ENCODE measurements at places on chromosomes 16 and 17. TPM values are rescaled to one million over a fixed set of nuclear protein-coding genes. Genes with fewer than 3 reads are reported as not detected.

DNA sequence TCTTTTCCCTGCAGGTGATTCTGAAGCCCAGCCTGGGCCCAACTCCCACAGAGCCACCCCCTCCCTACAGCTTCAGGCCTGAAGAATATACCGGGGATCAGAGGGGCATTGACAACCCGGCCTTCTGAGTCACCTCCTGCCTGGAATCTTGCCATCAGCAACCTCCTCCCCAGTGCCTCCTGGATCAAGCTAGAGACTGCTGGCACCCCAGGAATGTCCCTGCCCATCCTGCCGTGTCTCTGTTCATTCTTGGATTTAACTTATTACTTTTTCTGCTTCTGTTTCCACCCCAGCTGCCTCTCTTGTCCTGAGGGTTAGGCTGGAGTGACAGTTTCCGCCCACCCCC is 4.9 kb downstream of the TMEM92 start:
- DNase-seq: no peak

DNA sequence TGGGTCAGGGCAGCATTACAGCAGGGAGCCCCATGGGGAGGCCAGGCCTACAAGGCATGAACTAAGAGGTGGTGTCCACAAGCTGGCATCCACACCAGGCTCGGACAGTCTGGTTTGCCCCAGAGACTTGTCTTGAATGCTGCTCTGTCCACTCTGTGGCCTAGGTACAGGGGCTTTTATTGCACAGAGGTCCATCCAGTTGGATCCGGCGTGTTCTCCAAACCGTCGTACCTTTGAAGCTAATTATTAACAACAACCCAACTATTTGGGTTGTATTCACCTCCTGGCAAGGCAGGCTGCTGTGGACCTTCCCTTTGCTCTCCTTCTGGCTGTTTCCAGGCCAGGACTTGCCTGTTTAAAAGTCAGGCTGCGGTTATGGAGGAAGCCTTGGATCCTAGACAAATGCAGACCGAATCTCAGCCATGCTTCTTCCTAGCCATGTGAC is 123.4 kb downstream of the CLEC16A start:
- no peak for DNase-seq

DNA sequence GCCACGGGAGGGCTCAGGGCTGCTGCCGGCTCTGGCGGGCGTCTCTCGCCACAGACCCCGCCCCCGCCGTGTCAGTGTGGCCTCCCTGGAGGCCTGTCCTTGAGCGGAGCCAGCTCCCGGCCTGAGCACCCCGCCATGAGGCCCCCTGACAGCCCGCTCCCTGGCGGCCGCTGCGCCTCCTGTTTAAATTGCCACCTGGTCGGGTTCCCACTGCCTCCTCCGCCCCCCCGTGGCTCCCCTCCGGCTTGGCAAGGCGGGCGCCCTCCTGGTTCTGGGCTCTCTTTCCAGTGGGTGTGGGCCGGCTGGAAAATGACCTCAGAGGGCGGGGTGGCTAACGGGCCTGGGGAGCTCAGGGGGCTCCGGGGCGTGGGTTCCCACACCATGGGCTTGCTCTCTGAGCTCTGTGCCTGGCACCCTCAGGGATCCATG is 42.1 kb upstream of the SSTR5 start:
- no peak for DNase-seq

- DNase-seq: no peak
Measured at GRCh38 chr17:67489273-67489672, 112.2 kb downstream of the PITPNC1 start.

DNA sequence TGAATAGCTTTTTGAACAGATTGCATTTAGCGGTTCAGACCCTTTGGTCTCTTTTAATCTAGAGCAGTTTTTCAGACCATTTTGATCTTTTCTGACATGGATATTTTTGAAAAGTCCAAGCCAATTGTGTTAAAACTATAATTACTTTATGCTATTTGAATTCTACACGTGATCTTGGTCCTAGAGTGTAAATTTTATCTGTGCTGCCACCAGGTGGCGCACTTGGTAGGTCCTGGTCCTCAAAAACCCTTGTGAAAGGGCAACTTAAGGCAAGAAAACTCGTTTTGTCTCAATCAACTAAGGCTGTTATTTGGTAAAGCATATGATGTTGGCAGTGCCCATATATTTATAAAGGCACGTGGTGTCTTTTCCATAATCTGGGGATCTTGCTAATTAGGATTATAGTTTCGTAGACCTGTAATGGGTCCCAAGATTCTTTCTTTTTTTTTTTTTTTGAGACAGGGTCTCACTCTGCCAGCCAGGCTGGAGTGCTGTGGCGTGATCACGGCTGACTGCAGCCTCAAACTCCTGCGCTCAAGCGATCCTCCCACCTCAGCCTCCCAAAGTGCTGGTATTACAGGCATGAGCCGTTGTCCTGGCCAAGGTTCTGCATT is 43.9 kb upstream of the TEX2 start:
- DNase-seq: no peak

DNA sequence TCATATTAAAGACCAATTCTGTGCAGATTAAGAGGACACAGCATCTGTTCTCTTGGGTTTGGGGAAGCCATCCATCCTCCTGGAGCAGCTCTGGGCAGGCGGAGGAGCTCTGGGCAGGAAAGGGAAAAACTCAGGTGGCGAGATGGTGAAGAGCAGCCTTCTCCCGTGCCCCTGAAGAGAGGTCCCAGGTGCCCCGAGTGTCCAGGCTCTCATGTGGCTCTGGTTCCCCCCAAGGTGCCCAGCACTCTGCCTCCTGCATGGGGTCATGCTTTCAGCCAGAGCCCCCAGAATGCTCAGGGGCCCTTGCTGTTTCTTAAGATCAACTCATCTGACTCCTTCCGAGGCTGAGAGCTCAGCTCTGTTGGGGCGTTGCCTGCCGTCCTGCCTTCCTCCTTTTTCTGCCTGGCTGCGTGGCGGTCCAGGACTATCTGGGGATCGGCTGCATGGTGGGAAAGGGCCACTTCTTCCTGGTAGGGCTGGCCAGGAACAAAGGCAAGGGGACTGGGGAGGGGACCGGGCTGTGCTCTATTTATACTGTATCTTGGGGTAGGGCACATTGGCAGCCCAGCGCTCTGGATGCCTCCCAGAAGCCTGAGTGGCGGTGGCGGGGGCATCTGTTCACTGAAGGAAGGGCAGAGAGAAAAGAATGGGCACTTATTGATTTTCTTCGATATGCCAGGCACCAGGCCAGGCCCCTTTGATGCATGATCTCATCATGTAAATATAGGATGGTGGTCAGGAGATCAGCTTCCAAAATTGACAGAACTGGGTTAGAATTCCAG is 103.2 kb upstream of the SDK2 start:
- no peak for DNase-seq

GRCh38 chr17:17029938-17030337 is 12.3 kb upstream of the MPRIP start:
- DNase-seq: no peak

- DNase-seq: no peak
Measured at GRCh38 chr17:46873941-46874645, 22.7 kb downstream of the WNT9B start.

GRCh38 chr16:30096862-30097563 is 1.0 kb upstream of the YPEL3 start:
- no peak for DNase-seq

- DNase-seq: no peak
Measured at GRCh38 chr17:56319531-56319930, 166.3 kb downstream of the ANKFN1 start.

GRCh38 chr17:21419299-21420239 is 43.4 kb downstream of the KCNJ12 start:
- DNase-seq: no peak

- DNase-seq: no peak
Measured at GRCh38 chr16:27313422-27314160, at the start of gene IL4R. IL4R (plus strand) TSS chr16:27313974; CDS start chr16:27340204, 26,230 bp downstream.

DNA sequence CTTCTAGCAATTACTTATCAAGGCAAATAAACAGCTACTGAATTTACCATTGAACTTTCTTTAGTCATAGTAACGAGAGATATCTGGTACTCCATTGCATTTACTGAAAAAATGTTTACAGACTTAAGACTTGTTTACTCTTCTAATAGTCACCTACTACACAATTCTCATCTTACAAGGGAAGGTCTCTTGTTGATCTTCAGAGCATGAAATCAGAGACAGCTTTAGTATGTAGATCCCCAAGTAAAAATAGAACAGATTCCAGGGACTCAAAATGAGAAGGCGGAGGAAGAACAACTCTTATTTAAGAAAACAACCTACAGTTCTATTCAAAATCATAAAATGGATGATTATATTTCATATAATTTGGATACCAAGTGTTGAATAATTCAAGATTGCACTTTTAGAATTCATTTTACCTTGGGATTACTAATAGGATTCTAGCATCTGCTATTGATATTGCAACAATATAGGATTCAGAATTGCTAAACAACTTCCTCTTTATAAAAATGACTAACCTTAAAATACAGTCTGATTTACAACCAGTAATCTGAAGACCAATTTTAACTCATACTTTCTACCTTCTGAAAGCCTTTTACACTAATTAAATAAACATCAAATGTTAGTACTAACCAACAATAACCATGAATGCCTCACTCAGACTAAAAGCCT is 20.8 kb downstream of the UBE2G1 start:
- DNase-seq: no peak

DNA sequence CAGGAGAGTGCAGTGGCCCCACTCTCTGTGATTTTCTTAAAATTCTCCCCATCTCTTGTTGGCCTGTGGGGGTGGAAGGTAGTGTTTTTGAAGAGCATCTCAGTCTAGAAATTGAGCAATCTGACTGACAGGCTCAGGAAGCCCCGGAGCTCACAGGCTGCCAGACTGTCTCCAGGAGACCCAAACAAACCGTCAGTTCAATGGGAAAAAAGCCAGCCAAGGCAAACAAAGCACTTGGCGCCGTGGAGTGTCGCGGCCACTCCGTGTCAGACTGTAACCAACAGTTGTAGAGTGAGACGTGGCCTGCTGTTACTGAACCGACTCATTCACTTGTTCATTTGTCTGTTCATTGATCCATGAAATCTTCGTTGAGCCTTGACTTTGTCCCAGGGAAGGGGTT is 33.7 kb downstream of the RGS9 start:
- DNase-seq: no peak

DNA sequence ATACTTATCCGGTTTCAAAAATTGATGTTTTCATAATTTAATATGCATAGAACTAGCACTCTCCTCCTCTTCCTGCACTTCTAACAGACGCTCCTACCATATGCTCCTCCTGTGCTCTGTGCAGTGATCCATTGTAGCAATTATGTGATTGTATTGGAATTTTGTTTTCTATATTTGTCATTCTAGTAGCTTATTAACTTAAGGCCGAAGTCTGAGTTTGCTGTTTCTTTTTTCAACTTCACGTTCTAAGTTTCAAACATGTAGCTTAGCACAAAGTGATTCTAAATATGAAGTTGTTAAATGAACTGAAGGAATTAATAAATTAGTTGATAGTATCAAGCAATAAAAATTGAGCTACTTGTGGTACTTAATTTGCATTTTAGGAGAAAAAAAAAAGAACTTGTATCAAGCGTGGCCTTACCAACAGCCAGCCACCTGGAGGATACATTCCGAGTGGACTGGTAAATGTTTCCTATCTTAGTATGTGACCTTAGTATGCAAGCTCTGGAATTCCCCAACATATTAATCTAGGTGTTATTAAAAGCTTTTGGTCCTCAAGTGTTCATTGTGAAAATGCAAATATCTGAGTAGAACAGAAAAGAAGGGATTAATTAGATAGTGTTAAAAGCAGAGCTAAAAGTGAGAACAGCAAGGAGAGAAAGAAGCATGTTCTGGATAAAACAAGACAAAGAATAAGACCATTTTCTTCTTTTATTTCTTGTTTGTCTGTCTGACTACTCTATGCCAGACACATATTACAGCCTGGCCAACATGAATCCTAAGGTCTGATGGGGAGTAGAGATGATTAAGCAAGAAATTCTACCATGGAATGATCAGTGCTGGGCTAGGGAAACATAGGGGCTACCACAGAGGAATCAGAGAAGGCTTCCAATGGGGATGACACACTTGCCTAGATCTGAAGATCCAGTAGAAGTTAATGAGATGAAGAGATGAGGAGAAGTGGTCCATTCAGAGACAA is 290.4 kb upstream of the MON1B start:
- DNase-seq: no peak

- DNase-seq: no peak
Measured at GRCh38 chr17:53721101-53721500, 101.6 kb upstream of the KIF2B start.

DNA sequence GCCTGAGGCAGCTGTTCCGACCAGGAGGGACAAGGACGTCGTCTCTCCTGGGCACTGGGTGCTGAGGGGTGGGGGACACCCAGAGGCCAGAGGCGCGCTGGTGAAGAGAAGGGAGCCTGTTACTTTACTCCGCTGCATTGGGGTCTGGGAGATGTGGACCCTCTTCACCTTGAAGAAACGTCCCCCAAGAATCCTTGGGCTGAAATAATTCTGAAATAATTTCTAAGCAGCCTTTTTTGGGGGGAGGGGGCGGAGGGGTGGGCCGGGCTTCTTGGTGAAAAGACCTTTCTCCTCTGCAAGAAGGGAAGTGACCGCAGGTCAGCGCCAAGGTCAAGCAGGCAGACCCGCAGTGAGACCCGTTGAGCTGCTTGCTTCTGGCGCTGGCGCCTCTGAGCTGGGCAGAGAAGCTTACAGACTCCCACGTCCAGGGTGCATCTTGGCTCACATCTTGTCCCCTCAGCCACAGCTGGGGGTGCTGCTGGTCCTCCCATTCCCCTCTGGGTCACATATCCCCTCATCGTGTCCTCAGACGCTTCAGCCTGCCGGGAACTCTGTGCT is 1.1 kb downstream of the SYT17 start:
- no peak for DNase-seq

GRCh38 chr16:26396511-26397235 is 670.1 kb upstream of the C16orf82 start:
- DNase-seq: peak; percentile 3

DNA sequence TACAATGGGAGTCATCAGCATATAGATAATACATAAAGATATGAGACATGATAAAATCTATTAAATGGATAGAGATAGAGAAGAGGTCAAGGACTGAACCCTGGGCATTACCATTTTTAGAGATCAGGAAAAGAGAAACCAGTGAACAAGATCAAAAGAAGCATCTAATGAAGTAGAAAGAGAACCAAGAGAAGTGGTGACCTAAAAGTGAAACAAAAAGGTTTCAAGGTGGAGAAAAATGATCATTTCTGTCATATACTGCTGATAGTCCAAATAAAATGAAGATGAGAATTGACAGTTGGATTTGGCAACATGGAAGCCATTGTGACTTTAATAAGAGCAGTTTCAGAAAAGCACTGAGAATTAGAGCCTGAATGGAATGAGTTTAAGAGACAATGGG is 165.1 kb downstream of the PPM1E start:
- DNase-seq: no peak

SLC52A1 gene
- 0.47 TPM for polyA plus RNA-seq

HIGD1B gene
- polyA plus RNA-seq: 1.1 TPM

LITAFD gene
- polyA plus RNA-seq: not detected

ADAM11 gene
- polyA plus RNA-seq: 3.2 TPM

SSTR5 gene
- 0.13 TPM for polyA plus RNA-seq

TERB1 gene
- not detected for polyA plus RNA-seq

CHMP1A gene
- 83.1 TPM for polyA plus RNA-seq

TMC7 gene
- 2.2 TPM for polyA plus RNA-seq

IST1 gene
- 255 TPM for polyA plus RNA-seq

HIRIP3 gene
- polyA plus RNA-seq: 16.4 TPM

NPIPA3 gene
- polyA plus RNA-seq: 19.0 TPM

IGFALS gene
- polyA plus RNA-seq: 2.1 TPM

ACSM5 gene
- 5.0 TPM for polyA plus RNA-seq

KRT32 gene
- not detected for polyA plus RNA-seq

SLC16A6 gene
- polyA plus RNA-seq: 1.6 TPM

PABPN1L gene
- polyA plus RNA-seq: not detected

Measured in renal cortex interstitium (tissue), 15 donors.